ENCODE measurements at places on chromosomes 5 and 9. TPM values are rescaled to one million over a fixed set of nuclear protein-coding genes. Genes with fewer than 3 reads are reported as not detected.

Gene MAPK9
- total RNA-seq, result 37.9 TPM

GRCh38 chr9:36731068-36731956 is 158.6 kb downstream of the MELK start:
- H3K4me3 ChIP-seq, result no peak overlapping the region
- no peaks in the 10 kb centered on the region for H3K4me1 ChIP-seq
- no peak for DNase-seq
- H3K36me3 ChIP-seq, result no peaks in the 10 kb centered on the region
- no peak overlapping the region for H3K27ac ChIP-seq

- H3K27me3 ChIP-seq, result no peaks in the 10 kb centered on the region
- no peak overlapping the region for H3K4me3 ChIP-seq
- no peak overlapping the region for H3K27ac ChIP-seq
- no peak for DNase-seq
Measured at GRCh38 chr9:106753155-106753671, 109.8 kb upstream of the ZNF462 start.

- H3K27me3 ChIP-seq, result no peaks in the 10 kb centered on the region
- H3K4me3 ChIP-seq, result no peak overlapping the region
- H3K27ac ChIP-seq, result peak overlapping the region; percentile 79
- DNase-seq, result no peak
- peaks cover 20% of the 10 kb centered on the region for H3K4me1 ChIP-seq
- H3K36me3 ChIP-seq, result no peaks in the 10 kb centered on the region
Measured at GRCh38 chr5:141508440-141508797, 19.5 kb downstream of the PCDHGC5 start.

GRCh38 chr5:132663771-132664695 is 6.1 kb downstream of the IL13 start:
- no peak overlapping the region for H3K4me3 ChIP-seq
- H3K27me3 ChIP-seq, result no peaks in the 10 kb centered on the region
- no peaks in the 10 kb centered on the region for H3K4me1 ChIP-seq
- no peaks in the 10 kb centered on the region for H3K36me3 ChIP-seq

DNA sequence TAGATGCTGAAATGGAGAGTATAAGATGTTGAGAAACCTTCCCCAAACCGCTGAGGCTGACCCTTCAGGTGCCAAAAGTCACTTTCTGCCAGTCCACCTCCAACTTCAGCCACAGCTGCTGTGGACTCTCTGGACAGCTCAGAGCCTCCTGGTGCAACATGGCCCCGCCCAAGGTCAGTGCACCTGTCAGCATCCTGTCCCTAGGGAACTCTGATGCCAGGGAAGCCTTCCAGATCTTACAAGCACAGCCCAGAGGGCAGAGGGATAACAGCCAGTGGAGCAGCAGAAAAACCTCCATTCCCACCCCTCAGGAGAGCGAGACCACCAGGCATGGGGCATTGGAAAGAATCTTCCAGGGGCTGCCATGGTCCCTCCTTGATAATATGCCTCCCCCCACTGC is 10.5 kb upstream of the PTGES2 start:
- H3K27ac ChIP-seq, result no peak overlapping the region
- H3K4me1 ChIP-seq, result no peaks in the 10 kb centered on the region
- no peak overlapping the region for H3K4me3 ChIP-seq
- no peaks in the 10 kb centered on the region for H3K27me3 ChIP-seq
- no peak for DNase-seq

GRCh38 chr5:58366461-58366860 is 93.4 kb downstream of the PLK2 start:
- no peaks in the 10 kb centered on the region for H3K27me3 ChIP-seq
- H3K27ac ChIP-seq, result no peak overlapping the region
- no peak for DNase-seq
- no peaks in the 10 kb centered on the region for H3K4me1 ChIP-seq
